GM12878 (cell line): ENCODE measurements at places on chromosomes 16 and 17.

GRCh38 chr16:83863682-83864081 is 35.2 kb upstream of the MLYCD start:
- no peaks in the 10 kb centered on the region for H3K4me1 ChIP-seq
- H3K27ac ChIP-seq, result no peak overlapping the region
- no peaks in the 10 kb centered on the region for H3K36me3 ChIP-seq

GRCh38 chr16:11232852-11233726 is 22.9 kb downstream of the SOCS1 start:
- H3K36me3 ChIP-seq, result no peaks in the 10 kb centered on the region
- no peak for DNase-seq
- no peaks in the 10 kb centered on the region for H3K27me3 ChIP-seq

DNA sequence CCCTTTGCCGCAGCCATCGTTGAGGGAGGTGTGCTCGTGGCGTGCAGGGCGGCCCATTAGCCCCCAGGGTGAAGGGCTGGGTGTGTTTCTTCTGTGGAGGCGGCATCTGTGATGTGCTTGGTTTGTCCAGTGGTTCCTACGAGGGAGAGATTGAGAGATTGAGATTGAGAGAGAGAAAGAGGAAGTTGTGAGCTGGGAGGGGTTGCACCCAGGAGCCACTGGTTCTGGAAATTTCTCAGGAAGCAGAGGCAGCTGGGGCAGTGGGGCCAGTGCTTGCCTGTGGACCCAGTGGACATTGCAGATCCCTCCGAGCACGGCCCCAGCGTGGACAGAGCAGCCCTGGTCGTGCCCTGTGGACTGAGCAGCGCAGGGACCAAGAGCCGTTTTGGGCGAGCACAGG is 72.0 kb upstream of the ZNF750 start:
- DNase-seq, result no peak
- no peak overlapping the region for H3K4me3 ChIP-seq
- H3K36me3 ChIP-seq, result no peaks in the 10 kb centered on the region; the same call in 1 of the 2 replicates
- H3K27me3 ChIP-seq, result no peaks in the 10 kb centered on the region

GRCh38 chr17:41308251-41308917 is 725 bp downstream of the KRTAP16-1 start:
- H3K4me1 ChIP-seq, result no peaks in the 10 kb centered on the region; the same call in 1 of the 2 replicates
- DNase-seq, result peak; percentile 40
- no peak overlapping the region for H3K27ac ChIP-seq
